Mammary microvascular endothelial cell (primary cell): ENCODE measurements at places on chromosomes 4 and X. TPM values are rescaled to one million over a fixed set of nuclear protein-coding genes. Genes with fewer than 3 reads are reported as not detected.

Gene SPANXN2
- not detected in 2 replicates for total RNA-seq

Gene TMPRSS11D
- total RNA-seq, result not detected in 2 replicates

Gene CFAP99
- total RNA-seq, result not detected in 2 replicates

Gene STK32B
- total RNA-seq, result 13.7 and 15.4 TPM in 2 replicates

Gene LARP7
- 31.6 and 36.2 TPM in 2 replicates for total RNA-seq

Gene LAMP2
- total RNA-seq, result 128 and 154 TPM in 2 replicates

Gene TMA16
- 32.3 and 33.9 TPM in 2 replicates for total RNA-seq

Gene TLR2
- 13.8 and 18.1 TPM in 2 replicates for total RNA-seq

Gene GPRASP1
- total RNA-seq, result 0.13 and 0.20 TPM in 2 replicates

Gene TECRL
- total RNA-seq, result not detected in 2 replicates

Gene FAM120C
- 3.6 and 5.5 TPM in 2 replicates for total RNA-seq

Gene H2BW2
- not detected in 2 replicates for total RNA-seq

Gene BEX3
- total RNA-seq, result 191 and 218 TPM in 2 replicates

Gene FAT1
- total RNA-seq, result 1.5 and 1.6 TPM in 2 replicates

Gene MAGED4
- total RNA-seq, result 2.1 and 3.7 TPM in 2 replicates

Gene RIPPLY1
- total RNA-seq, result not detected in 2 replicates
